MCF 10A (cell line): ENCODE measurements at places on chromosomes 12 and 14. TPM values are rescaled to one million over a fixed set of nuclear protein-coding genes. Genes with fewer than 3 reads are reported as not detected.

DNA sequence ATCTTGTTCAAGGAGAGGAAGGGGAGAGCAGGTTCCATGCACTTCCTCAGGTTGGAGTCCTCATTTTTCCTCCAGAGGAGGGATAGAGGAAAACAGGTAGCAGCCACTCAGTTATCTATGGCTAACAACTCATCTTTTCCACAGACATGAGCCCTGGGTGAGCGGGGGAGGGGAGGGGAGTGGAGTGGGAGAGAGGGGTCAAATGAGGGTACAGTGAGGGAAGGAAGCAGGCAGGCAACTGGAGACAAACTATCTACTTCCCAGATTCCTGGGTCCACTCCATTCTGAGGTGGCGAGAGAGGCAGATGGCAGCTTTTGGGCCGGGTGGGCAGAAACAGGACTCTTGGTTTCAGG lies 2.6 kb upstream of the ZNF385A start:
- no peak for DNase-seq

DNA sequence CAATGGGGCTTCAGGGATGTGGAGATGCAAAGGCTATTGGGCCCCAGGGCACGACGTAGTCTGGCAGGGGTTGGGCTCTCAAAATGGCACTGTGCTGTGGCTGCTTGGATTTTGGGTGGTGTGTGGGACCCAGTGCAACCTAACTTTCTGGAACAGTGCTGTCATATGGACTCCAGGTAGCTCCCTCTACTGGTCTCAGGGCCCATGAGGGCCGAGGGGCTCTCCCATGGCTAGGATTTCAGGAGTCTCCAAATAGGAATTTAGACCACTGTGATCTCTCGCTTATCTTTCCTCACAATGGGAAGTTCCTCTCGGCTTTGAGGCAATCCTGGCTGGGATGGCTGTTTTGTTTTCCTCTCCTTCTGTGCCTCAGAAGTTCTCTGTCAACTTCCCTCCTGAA lies 68.2 kb upstream of the MUCL1 start:
- DNase-seq: no peak

TAS2R7 gene
- total RNA-seq: not detected in 2 replicates

SIX1 gene
- total RNA-seq: 0.29 and 0.33 TPM in 2 replicates

SPRING1 gene
- 26.2 and 37.1 TPM in 2 replicates for total RNA-seq

DNA sequence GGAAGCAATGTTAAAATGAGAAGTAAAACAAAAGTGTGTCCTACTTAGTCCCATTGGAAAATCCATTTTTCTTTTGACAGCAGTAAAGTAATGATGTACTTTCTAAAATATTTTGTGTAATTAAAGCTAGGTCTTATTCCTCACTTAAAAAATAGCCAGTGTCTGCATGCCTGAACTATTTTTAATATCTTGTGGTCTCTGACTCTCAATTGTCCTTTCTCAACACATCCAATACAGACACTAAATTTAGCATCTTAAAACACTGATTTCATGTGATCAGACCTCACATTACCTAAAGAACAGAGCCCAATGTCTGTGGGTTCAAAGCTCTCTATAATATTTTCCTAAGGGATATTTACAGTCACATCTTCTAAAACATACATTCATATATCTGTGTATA lies 108.0 kb downstream of the DERA start:
- DNase-seq: no peak

- peak; percentile 89 for DNase-seq
Observed at GRCh38 chr14:68705741-68706283, 87.1 kb downstream of the ZFP36L1 start.

- no peak for DNase-seq
Observed at GRCh38 chr14:93005838-93006237, 82.9 kb downstream of the CHGA start.

GRCh38 chr14:76776428-76777251 lies 15.4 kb downstream of the VASH1 start:
- no peak for DNase-seq

DNA sequence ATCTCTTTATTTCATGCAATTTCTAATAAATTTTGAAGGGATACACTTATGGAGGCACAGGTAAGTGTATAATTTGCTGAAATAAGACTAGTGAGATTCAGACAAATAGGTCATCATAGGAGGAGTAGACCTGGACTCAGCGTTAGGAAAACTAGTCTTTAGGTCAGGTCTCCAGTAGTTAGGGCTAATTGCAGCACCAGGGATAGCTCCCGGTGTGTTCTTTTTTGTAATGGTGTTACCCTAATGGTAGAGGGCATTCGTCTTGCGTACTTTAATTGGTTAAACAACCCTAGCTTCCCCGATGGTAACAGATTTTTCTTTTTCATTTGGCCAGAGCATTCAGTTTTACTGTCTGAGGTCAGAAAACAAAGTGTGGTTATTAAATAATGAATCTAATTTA lies 64.9 kb downstream of the ARID2 start:
- no peak for DNase-seq

DNA sequence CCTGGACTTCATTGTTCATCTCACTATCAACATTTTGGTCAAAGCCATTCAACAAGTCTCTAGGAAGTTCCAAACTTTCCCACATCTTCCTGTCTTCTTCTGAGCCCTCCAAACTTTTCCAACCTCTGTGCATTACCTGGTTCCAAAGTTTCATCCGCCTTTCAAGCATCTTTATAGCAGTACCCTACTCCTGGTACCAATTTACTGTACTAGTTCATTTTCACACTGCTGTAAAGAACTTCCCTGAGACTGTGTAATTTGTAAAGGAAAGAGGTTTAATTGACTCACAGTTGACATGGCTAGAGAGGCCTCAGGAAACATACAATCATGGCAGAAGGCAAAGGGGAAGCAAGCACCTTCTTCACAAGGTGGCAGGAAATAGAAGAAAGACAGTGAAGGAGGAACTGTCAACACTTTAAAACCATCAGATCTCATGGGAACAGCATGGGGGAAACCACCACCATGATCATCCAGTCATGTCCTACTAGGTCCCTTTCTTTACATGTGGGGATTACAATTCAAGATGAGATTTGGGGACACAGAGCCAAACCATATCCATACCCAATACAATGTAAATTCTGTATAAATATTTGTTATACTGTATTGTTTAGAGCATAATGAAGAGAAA lies 109.7 kb downstream of the C12orf75 start:
- no peak for DNase-seq

KRT74 gene
- total RNA-seq: not detected in 2 replicates

GRIP1 gene
- total RNA-seq: 8.2 and 8.8 TPM in 2 replicates

DNA sequence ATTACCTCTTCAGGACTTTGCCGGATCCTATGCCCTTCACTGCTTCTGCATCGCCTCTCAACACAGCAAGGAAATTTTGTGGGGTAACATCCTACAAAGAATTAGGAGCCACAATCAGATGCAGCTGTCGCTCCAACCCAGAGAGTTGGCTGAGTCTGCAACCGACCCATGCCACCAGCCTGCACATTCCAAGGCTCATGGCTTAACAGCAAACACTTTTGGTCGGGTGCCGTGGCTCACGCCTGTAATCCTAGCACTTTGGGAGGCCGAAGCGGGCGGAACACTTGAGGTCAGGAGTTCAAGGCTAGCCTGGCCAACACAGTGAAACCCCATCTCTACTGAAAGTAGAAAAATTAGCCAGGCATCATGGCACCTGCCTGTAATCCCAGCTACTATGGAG lies 32.3 kb downstream of the LGMN start:
- no peak for DNase-seq

DNA sequence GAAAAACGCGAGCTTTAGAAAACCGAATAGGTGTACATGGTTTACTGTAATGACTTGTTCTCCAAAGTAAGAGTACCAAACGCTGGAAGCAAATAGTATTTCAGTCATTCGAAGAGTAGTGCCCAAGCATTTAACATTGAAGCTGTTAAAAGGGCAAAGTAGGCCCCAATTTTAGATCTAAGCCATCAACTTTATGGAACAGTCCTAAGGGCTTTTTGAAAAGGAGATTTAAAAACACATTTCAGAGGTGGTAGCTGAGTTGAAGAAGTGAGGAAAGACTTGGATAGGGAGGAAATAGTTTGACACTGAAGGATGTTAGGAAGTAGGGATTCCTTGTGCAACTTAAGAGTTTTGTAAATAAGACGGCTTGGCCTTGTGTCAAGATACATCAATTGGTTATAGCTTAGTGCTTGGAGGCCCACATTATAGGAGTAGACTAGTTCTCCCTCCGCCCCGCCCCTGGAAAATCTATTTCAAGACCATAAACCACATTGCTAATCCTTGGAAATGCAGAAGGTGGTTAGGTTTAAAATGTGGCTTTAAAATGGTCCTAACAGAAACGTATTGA lies 783 bp upstream of the TUBA1B start:
- peak; percentile 71 for DNase-seq

DNA sequence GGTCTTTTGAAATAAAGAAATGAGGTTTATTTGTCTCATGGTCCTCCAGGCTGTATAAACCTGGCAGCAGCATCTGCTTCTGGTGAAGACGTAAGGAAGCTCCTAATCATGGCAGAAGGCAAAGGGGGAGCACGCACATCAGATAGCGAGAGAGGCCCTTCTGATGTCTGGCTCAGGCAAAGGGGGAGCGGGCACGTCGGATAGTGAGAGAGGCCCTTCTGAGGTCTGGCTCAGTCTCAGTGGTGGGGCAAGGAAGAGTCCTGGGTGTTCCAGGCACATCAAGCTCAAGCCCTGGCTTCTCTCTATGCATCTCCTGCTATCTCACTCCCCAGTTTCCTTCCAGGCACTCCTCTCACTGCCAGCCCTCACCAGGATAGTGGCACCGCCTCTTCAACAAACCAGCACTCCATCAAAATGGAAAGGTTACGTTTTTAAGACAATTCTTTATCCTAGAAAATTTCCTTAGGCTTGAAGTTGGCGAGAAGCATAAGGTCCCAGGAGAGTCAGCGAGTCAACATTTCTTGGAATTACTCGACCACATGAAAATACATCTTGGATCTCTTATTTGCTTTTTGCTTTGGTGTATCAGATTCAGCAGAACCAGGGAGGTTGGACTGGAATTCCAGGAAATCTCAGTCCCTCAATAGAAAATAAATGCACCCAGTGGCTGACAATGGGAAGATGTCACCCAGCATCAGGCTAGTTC lies 189.6 kb upstream of the TMEM132C start:
- DNase-seq: no peak

DNA sequence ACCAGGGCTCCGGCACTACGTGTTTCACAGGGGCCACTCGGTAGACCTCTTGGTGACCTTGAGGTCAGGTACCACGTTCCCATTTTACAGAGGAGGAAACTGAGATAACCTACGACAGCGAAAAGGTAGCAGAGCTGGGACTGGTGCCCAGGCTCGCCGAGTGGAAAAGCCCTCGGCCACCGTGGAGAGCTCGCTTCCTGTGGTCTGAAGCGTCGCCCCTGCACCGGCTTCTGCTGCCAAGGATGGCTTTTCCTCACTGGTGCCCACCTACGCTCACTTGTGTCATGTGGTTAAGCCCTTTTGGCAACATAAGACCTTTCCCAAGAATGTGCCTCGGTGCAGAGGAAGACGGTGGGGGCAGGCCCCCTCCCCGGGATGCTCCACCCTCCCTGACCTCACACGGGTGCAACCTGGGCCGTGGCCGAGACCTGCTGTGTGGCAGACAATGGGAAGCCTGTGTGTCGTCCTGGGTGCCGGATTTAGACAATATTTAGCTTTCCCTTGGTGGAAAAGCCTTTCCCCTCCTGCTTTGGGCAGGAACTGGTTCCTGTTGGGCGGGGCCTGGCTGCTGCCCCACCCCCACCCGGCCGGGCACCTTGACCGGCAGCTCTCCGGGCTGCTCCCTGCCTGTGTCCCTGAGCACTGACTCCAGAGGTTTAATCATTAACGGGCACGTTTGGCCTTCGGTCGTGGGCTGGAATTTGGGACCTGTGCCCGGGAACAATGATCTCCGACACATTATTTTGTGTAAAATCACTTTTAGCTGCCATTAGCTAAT lies 32.4 kb upstream of the PPP1R13B start:
- peak; percentile 52 for DNase-seq

KRT2 gene
- not detected in 2 replicates for total RNA-seq

GRCh38 chr12:26523708-26524150 lies 309.3 kb downstream of the ITPR2 start:
- DNase-seq: peak; percentile 98

GRCh38 chr12:14999695-15000365 lies 27.0 kb downstream of the PDE6H start:
- peak; percentile 78 for DNase-seq

GRCh38 chr12:818733-819132 lies 66.4 kb downstream of the WNK1 start:
- DNase-seq: peak; percentile 16

REM2 gene
- 0.26 and 0.47 TPM in 2 replicates for total RNA-seq

DNA sequence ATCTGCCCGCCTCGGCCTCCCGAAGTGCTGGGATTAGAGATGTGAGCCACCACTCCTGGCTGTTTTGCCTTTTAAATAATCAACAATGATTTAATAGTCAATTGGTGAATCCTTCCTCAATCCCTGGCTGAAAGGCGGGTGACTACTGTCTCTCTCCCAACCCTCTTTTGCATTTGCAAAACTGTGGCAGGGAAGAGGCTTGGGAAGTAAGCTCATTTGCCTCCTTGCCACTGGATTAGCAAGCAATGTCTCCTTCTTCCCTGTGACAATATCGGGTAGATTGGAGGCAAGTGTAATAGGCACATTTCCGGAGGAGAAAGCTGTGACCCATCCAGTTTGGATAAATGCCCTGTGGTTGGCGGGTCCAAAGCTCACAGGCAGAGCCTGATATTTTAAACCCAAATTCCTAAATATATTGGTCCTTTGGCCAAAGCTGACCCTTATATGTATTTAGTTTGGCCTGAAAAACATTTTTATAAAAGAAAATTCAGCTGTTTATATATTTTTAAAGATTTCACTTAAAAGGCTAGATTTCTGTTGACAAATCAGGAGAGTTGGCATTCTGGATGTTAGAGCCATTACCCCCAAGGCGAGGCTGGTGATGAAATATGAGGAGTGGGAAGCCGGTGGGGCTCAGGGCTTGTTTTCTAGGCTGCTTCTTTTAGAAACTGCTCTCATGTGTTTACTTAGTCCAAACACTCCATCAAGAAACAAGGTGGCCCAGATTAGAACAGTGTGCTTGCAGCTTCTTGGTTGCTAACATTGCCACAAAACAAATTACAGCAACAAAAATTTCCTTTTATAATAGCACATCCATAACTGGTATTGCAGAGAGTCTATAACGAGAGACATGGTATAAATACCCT lies 646.9 kb upstream of the TMEM132C start:
- no peak for DNase-seq

GRCh38 chr12:123469978-123470377 lies 12.0 kb downstream of the SNRNP35 start:
- no peak for DNase-seq

- no peak for DNase-seq
Observed at GRCh38 chr12:45737638-45738037, 8.1 kb downstream of the ARID2 start.

- DNase-seq: peak; percentile 29
Observed at GRCh38 chr14:93269341-93270068, 62.4 kb downstream of the UBR7 start.

GRCh38 chr12:84779169-84779568 lies 133.4 kb downstream of the SLC6A15 start:
- no peak for DNase-seq

- DNase-seq: no peak
Observed at GRCh38 chr12:106915635-106916026, 40.1 kb upstream of the TMEM263 start.

SLC38A1 gene
- total RNA-seq: 327 and 339 TPM in 2 replicates
